Testis (tissue), 5 donors: ENCODE measurements at places on chromosomes 11 and 22.

DNA sequence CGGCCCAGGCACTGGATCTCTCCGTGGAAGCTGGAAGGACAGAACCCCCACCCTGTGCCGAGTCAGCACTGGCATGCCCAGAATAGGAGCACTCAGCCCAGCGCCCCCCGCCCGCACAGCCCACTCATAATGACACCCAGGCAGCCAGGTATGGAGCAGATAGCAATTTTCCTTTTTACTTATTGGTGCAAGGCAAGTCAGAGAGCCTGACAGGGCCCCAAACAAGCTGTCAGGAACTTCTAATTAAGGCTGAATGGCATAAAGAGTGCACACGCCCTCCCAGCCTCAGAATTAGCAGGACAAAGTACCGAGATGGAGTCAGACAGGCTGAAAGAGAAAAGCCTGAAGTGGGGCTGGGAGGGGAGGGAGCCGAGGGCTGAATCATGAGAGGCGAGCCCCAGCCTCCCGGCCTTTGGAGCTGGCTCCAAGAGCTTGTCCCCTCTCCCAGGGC, 76.9 kb downstream of the DSCAML1 start:
- no peak for DNase-seq
- no peak overlapping the region for H3K4me3 ChIP-seq
- H3K4me1 ChIP-seq = no peaks in the 10 kb centered on the region

- peak; percentile 67 for DNase-seq
- H3K4me1 ChIP-seq = peaks cover 25% of the 10 kb centered on the region
- no peaks in the 10 kb centered on the region for H3K36me3 ChIP-seq
- H3K4me3 ChIP-seq = peak overlapping the region; percentile 55
- H3K27ac ChIP-seq = peak overlapping the region; percentile 87
Measured at GRCh38 chr11:67240576-67241389, 25.5 kb upstream of the GRK2 start.

DNA sequence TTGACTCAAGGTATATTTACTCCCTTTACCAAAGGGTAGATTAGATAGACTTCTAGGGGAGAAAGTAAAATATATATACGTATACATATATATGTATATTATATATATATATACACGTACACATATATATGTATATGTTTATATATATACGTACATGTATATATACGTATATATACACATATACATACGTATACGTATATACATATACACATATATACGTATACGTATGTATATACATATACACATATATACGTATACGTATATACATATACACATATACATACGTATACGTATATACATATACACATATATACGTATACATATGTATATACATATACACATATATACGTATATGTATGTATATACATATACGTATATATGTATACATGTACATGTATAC, 430.5 kb upstream of the ANO3 start:
- no peak overlapping the region for H3K27ac ChIP-seq
- H3K36me3 ChIP-seq = no peaks in the 10 kb centered on the region
- no peak for DNase-seq
- no peaks in the 10 kb centered on the region for H3K27me3 ChIP-seq
- H3K4me3 ChIP-seq = no peak overlapping the region
- H3K4me1 ChIP-seq = no peaks in the 10 kb centered on the region

DNA sequence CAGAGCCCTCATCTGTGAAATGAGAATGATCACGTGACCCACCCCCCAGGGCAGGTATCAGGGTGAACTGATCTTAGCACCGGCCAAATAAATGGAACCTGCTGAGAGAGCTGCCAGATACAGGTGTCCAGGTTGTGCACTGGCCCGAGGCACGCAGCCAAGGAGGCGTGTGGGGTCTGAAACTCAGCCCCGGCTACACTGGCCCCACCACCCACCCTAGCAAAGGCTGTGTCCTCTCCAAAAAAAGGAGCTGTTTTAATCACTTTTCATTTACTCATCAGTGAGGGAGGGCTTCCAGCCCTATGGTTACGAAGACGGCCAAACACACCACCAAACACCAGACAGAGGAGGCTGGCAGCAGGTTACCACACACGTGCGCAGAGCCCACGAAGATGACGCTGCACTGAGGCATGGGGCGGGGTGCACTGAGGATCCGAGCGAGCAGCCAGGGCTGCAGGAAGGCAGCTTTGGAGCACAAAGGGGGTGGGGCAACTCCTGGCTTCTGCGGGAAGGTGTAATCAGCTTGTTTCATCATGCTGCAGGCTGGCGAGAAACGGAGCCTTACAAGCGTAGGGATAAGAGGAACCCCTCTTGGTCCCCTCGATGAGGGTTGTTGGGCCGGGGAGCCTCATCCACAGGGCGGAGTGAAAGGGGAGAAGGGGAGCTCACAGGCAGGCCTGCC, 19.5 kb upstream of the SLC22A12 start:
- no peak overlapping the region for H3K27ac ChIP-seq
- H3K4me3 ChIP-seq = no peak overlapping the region
- no peaks in the 10 kb centered on the region for H3K36me3 ChIP-seq

GRCh38 chr22:49062802-49063544, 764.7 kb downstream of the BRD1 start:
- no peaks in the 10 kb centered on the region for H3K36me3 ChIP-seq
- no peaks in the 10 kb centered on the region for H3K4me1 ChIP-seq
- H3K27me3 ChIP-seq = no peaks in the 10 kb centered on the region
- no peak overlapping the region for H3K4me3 ChIP-seq

DNA sequence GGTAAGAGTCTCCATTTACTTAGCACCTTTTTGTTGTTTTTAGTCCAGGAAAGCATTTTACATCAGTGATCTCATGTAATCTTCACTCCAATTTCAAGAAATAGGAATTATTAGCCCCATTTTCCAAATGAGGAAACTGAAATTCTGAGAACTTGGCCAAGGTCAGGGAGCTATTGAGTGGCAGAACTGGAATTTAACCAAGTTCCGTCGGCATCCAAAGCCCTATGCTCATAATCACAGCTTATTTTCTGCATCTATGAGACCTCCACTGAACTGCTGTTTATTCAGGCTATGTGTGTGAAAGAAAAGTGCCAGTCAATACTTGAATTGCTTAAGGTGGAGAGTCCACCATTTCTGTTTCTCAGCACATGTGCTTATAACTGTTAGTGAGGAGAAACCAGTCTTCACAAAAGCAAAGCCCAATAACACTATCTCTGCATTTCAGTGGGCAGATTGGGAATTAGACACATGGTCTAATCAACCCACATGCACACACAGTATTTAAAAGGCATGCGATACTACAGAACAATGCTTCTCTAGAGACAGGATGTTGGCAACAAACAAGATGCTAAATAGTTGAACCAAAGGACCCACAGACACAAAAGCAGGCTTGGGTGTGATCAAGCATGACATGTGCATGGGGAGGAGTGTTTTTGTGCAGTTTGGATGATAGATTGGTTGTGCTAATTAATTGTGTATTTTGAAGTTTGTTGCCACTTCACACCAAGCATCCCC, 780.6 kb downstream of the OPCML start:
- H3K36me3 ChIP-seq = no peaks in the 10 kb centered on the region
- H3K27ac ChIP-seq = no peak overlapping the region
- H3K27me3 ChIP-seq = no peaks in the 10 kb centered on the region

DNA sequence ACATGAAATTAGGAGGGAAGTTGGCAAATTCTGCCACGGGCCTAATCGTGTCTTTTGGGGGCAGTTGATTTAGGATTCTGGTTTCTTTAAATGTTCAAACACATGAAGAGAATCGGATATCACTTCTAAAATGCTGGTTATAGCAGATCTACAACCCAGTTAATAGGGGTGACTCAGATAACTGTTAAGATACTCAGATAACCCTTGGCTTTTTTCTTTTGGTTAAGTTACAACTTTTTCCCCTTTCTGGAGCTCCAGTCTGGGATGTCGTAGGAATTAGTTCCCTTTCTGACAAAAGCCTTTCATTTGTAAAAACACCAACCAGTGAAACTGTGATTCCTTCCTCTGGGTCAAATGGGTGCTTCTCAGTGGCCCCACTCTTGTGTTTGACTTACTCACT, 976 bp downstream of the DEPDC7 start:
- H3K36me3 ChIP-seq = no peaks in the 10 kb centered on the region
- peak overlapping the region; percentile 39 for H3K27ac ChIP-seq
- no peaks in the 10 kb centered on the region for H3K4me1 ChIP-seq
- H3K4me3 ChIP-seq = peak overlapping the region; percentile 57
- no peak for DNase-seq
- no peaks in the 10 kb centered on the region for H3K27me3 ChIP-seq

DNA sequence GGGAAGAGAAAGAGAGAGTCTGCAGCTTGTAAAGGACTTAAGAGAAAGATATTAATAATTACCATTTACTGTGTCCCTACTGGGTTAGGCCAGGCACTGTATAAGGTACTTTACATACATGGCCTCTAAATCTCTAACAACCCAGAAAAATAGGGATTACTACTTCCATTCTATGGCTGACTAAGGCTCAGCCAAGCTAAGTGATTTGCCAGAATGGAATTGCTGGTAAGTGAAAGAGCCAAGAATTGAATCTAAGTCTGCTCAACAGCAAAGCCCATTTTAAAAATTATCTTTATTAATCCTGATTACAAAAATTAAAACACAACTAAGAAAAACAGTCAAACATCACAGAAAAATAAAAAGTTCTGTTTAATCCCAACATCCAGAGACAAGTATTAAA, 21.4 kb downstream of the XRRA1 start:
- H3K4me1 ChIP-seq = no peaks in the 10 kb centered on the region
- H3K27me3 ChIP-seq = no peaks in the 10 kb centered on the region
- DNase-seq = no peak

GRCh38 chr22:28947125-28947524, 63.8 kb downstream of the ZNRF3 start:
- H3K27me3 ChIP-seq = no peaks in the 10 kb centered on the region
- no peak overlapping the region for H3K4me3 ChIP-seq
- no peak overlapping the region for H3K27ac ChIP-seq
- DNase-seq = no peak
- no peaks in the 10 kb centered on the region for H3K36me3 ChIP-seq

DNA sequence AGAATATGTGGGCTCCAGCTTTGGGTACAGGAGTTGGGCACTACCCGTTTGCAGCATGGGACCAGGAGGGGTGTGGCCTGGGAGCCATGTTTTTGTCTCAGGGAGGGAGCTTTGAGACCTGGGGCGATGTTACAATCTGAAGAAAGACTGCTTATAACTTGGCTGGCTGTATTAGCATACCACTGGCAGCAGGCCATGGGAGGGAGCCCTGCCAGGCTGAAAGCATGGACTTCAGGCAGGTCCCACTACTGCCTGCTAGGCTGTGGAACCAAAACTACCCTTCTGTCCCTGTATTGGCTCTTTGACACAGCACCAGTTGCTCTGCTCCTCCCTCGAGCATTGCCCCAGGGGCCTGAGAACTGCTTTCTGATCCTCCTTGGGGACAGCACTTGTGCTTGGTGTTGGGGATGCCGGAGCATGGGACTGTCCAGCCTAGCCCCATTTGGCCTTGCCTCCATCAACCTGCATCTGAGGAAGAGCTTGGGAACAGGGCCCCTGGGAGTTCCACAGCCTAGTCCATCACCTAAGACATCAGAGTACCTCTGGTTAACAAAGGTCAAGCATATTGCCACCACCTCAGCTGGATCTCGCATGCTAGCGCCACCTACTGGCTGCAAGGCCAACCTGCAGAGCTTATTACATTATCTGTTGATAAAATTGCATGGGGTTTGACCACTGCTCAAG, 217.4 kb downstream of the SBF2 start:
- H3K4me3 ChIP-seq = no peak overlapping the region
- no peaks in the 10 kb centered on the region for H3K27me3 ChIP-seq

- no peaks in the 10 kb centered on the region for H3K27me3 ChIP-seq
- no peak overlapping the region for H3K4me3 ChIP-seq
- H3K27ac ChIP-seq = no peak overlapping the region
- DNase-seq = no peak
- H3K36me3 ChIP-seq = no peaks in the 10 kb centered on the region
Measured at GRCh38 chr11:130418756-130419155, 9.7 kb downstream of the ADAMTS8 start.

DNA sequence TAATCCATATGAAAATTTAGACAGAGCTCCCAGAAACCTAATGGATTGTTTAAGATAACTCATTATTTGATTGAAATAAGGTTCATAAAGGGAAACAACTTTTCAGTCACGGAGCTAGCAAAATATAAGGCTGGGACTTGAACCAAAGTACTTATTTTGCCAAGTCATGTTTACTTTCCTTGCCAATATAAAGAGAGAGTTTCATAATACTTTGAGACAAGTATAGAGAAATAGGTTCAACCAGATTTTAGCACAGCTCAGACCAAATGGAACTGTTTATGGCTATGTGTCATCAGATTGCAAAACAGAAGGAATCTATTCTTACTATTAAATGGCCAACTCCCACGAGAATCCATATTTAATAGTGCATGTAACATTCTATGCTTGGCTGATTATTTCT, 1517.5 kb upstream of the TENM4 start:
- DNase-seq = no peak
- no peaks in the 10 kb centered on the region for H3K4me1 ChIP-seq
- no peak overlapping the region for H3K4me3 ChIP-seq
- no peak overlapping the region for H3K27ac ChIP-seq
- H3K36me3 ChIP-seq = no peaks in the 10 kb centered on the region

DNA sequence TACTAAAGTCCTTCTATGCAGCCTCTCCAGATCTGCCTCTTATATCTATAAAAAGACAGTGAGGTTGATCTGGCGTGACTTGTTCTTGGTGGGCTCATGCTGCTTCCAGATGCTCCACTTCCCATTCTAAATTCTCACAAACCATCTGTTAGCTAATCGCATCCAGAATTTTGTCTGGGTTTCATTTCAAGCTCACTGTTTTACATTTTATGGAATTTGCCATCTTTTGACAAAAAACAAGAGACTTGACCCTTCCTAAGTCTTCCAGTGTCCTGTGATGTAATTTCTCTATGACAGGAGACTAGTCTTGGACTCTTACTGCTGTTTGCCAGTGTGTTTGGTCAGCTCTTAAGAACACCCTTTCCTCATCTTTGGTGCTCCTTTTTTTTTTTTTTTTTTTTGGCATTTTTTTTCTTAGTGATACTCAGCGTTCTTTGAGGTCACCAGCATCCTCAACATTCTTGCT, 23.0 kb downstream of the CRKL start:
- no peaks in the 10 kb centered on the region for H3K27me3 ChIP-seq
- H3K4me1 ChIP-seq = peaks cover 7% of the 10 kb centered on the region
- H3K36me3 ChIP-seq = no peaks in the 10 kb centered on the region
- H3K27ac ChIP-seq = no peak overlapping the region
- H3K4me3 ChIP-seq = no peak overlapping the region

GRCh38 chr11:130003717-130004001, 1.0 kb upstream of the PRDM10 start:
- no peaks in the 10 kb centered on the region for H3K27me3 ChIP-seq
- peak overlapping the region; percentile 99 for H3K27ac ChIP-seq
- no peaks in the 10 kb centered on the region for H3K36me3 ChIP-seq
- peak; percentile 68 for DNase-seq

GRCh38 chr22:40273319-40273718, 73.0 kb upstream of the ADSL start:
- peaks cover 20% of the 10 kb centered on the region for H3K4me1 ChIP-seq
- no peaks in the 10 kb centered on the region for H3K36me3 ChIP-seq
- no peak overlapping the region for H3K27ac ChIP-seq
- H3K27me3 ChIP-seq = no peaks in the 10 kb centered on the region
